Transverse colon (tissue), 4 donors: ENCODE measurements at places on chromosomes 1 and 21. TPM values are rescaled to one million over a fixed set of nuclear protein-coding genes. Genes with fewer than 3 reads are reported as not detected.

DNA sequence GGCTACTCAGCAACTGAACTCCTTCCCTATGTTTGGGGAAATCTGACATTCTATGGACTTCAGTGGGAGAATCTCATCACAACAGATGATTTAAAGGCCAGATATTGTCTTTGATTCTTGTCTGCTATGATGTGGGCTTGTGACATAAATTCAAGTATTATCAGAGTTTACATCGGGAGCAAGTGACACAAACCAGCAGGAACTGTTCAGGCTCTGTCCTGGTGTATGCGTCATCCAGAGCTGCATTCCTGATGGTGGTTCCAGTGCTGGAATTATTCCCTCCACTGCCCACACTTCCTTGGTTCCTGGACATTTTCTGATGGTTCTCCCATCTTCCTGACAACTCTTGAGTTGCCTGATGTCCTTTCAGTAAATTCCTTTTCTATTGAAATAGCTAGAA is 10.8 kb upstream of the LSM10 start:
- DNase-seq: no peak

DNA sequence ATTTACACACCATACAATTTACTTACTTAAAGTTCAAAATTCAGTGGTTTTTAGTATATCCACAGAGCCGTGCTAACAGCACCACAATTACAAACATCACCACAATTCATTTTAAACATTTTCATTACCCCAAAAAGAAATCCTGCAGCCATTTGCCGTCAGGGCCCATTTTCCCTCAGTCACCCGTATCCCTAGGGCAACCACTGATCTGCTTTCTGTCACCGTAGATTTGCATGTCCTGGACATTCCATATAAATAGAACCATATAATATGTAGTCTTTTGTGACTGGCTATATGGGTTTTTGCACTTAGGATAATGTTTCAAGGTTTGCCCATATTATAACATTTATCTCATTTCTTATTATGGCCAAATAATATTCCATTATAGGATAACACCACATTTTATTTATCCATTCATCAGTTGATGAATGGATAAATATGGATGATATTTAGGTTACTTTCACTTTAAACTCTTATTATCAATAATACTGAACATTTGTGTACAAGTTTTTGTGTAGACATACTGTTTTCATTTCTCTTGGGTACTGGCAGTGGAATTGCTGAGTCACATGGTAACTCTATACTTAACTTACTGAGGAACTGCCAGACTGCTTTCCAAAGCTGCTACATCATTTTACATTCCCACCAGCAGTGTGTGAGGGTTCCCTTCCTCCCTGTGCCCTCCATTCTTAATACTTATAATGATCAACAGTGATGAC is 68.9 kb downstream of the ST3GAL3 start:
- no peak for DNase-seq

Gene TMPRSS15
- total RNA-seq: not detected

DNA sequence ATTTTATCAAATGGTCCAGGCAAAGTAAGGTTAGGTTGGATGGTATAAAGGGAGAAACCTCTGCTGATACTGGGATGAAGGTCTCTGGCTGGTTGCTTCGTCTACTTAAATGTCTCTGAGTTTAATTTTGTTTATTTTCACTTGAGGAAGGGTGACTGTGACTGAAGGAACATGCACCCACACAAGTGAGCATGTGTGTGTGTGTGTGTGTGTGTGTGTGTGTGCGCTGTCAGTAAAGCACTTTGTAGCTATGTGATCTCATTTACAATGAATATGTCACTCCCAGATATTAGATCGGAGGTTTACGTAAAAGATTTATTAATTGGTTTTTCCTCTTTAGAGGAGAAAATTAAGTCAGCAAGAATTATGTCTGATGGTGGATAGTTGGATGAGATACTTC is 4.4 kb downstream of the FOXD2 start:
- DNase-seq: no peak

- DNase-seq: no peak
These were observed 12.1 kb downstream of the SLC30A10 start for GRCh38 chr1:219916257-219916656.

DNA sequence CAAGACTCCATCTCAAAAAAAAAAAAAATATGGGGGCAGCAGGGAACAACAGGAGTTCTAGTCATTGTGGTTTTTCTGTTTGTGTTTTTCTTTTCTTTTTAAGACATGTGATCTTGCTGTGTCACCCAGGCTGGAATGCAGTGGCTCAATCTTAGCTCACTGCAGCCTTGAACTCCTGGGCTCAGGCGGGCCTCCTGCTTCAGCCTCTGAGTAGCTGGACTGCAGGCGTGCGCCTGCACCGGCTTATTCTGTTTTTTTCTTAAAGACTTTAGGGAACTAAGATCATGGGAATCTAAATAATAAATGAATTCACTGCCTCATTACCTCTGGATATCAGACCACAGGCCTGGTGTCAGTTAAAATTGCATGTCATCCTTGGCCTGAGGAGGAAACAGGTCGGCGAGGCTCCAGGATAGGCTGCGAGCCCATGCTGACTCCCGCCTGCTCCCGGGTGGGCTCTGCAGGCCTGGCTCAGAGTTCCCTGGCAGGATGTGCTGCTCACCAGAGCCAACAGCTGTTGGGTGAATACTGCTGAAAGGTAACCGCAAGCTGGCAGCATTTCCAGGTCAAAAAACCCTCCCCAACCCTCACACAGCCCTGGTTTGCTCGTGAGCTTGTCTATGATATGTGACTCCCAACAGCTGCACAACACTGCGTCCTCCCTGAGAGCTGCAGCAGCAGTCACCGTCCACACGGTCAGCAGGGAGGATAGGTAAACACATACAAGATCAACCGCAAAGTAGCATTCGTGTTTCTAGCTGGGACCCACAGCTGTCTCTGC is 58.1 kb downstream of the SCCPDH start:
- DNase-seq: no peak

GRCh38 chr1:162285149-162285561 is 91.5 kb downstream of the SPATA46 start:
- DNase-seq: peak; percentile 83

Gene CRP
- total RNA-seq: not detected

- DNase-seq: peak; percentile 98
These were observed at the start of gene ATP5PO for GRCh38 chr21:33915368-33916199. Gene ATP5PO, minus strand, starts transcription at chr21:33915804. Its CDS starts 41 bp downstream, at chr21:33915763.

DNA sequence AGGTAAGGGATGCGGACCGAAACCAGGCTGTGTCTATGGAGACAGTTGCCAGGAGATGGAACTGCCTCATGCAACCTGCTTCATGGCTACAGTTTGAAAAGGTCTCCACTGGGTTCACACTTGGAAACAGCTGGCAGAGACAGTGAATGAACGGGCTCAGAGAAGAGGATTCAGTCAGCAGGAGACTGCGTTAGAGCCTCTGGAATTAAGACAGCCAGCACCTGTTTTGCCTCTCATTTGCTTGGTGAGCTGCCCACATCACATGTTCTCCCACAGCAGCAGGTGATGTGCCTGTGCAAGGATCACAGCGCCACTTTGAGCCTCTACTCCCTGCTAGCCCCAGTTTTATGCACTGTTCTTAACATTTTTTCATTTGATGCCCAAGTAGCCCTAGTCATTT is 321.0 kb downstream of the PLPP3 start:
- no peak for DNase-seq

Gene PSMD4
- total RNA-seq: 41.9 TPM

Gene ALG6
- total RNA-seq: 1.5 TPM

GRCh38 chr21:33514229-33514628 is 22.7 kb upstream of the DNAJC28 start:
- no peak for DNase-seq

Gene KIAA1614
- 2.5 TPM for total RNA-seq

- DNase-seq: no peak
These were observed 73.4 kb downstream of the ITPKB start for GRCh38 chr1:226665505-226666163.

DNA sequence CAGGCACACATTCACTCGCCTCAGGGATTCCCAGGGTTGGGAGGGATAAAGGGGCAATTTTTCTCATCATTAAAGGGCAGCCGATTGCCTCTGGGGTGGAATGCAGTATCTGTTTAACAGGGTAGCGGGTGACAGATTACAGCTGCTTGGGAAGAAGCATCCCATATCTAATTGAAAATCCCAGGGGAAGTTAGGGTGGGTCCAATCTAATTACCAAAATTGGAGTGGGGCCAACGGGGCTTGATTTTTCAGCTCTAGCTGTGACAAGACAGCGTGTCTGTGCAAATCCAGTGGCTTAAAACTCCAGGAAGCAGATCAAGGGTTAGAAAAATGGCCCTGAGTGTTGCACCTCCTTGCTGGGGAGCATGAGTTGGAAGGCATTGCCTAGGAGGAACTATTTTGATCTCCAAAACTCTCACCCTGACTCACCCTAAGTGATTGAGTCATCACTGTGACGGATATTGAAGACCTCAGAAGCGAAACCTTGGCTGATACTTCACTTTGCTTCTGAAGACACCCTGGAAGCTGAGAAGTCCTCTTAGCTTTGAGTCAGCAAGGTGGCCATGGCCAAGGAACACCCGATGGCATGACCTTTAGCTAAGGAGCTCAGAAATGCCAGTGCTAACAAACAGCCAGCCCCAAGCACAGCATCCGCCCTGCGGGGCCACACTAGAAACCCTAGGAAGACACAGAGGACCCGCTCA is 46.0 kb downstream of the GRHL3 start:
- no peak for DNase-seq

DNA sequence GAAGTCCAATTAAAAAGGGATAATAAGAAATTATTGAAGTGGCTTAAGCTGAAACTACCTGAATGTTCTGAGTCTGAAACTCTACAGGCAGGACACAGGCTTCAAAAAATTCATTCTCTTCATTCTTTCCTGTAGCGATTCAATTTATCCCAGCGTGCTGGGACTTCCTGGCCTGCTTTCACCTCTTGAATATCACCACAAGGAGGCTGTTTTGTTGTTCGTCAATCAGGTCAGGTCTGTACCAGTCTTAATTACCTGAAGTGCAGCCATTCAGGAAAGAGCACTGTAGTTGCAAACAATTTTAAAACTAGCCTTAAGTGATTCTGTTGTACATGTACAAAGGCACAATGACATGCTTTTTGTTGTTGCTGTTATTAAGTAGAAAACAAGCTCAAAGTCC is 38.4 kb downstream of the FYB2 start:
- no peak for DNase-seq

- no peak for DNase-seq
These were observed 133.8 kb downstream of the CAMTA1 start for GRCh38 chr1:6918925-6919511.

DNA sequence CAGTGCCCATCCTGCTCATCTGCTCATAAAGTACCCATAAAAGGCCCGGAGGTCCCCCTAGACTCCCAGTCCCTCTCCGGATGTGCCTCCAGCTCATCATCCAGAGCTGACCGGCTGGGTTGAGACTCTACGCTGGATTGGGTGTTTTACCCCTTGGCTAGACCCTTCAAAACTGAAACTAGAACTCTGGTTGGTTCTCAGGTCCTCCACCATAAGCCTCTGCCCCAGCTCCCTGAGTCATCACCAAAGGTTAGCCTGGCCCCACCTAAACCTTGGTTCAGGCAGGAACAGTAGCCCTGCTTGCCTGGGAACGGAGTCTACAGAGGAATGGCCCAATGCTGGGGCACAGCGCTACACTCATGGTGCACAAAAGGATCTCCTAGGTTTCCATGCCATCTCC is 75.1 kb downstream of the TLR5 start:
- no peak for DNase-seq
